ENCODE measurements at places on chromosomes 7 and 10.

- DNase-seq: peak; percentile 8
Measured at GRCh38 chr10:50604809-50605208, 18.9 kb downstream of the SGMS1 start.

DNA sequence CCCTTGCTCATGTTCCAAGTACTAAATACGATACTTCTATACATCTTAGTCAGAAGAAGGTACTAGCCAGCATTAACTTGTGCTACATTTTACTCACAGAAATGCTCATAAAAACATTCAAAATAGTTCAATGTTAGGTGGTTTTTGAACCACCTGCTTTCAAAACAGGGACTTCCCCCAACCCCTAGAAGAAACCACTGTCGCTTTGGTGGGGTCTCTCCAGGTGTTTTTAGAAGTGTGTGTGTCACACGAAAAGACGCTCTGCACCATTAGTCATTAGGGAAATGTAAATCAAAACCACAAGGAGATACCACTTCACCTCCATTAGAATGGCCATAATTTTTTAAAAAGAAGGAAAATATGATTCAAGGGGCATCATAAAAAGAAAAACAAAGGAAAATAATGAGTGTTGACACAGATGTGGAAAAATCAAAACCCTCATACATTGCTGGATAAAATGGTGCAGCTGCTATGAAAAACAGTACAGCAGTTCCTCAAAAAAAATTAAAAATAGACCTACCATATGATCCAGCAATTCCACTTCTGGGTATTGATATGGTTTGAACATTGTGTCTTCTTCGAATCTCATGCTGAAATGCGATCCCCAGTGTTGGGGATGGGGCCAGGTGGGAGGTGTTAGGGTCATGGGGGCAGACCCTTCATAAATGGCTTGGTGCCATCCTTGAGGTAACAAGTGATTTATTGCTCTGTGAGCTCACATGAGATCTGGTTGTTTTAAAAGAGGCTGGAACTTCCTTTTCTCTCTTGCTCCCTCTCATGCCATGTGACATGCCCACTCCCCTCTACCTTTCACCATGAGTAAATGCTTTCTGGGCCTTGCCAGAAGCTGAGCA is 74.2 kb downstream of the MALSU1 start:
- DNase-seq: no peak

GRCh38 chr7:36811807-36812206 is 87.5 kb upstream of the AOAH start:
- DNase-seq: no peak

- no peak for DNase-seq
Measured at GRCh38 chr10:80945264-80945880, 407.7 kb downstream of the SH2D4B start.

DNA sequence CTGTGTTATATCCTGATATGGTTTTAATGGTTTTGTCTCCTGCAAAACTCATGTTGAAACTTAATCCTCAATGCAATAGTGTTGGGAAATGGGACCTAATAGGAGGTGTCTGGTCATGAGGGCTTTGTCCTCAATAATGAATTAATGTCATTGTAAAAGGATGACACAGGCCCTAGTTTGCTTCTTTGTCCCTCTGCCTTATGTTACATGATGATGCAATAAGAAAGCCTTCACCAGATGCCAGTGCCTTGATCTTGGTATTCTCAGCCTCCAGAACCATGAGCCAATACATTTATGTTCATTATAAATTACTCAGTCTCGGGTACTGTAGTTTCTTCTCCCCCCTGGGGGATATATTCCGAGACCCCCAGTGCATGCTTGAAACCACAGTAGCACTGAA is 1247.4 kb upstream of the SORCS1 start:
- DNase-seq: no peak

GRCh38 chr10:124329362-124329761 is 89.4 kb downstream of the OAT start:
- no peak for DNase-seq

- DNase-seq: no peak
Measured at GRCh38 chr7:131747658-131748232, 191.3 kb upstream of the PODXL start.

- no peak for DNase-seq
Measured at GRCh38 chr10:8962249-8962648, 907.8 kb downstream of the GATA3 start.

GRCh38 chr7:120998996-120999565 is 10.6 kb downstream of the CPED1 start:
- DNase-seq: no peak

- DNase-seq: peak; percentile 35
Measured at GRCh38 chr7:28956608-28957063, 1.5 kb downstream of the TRIL start.

- no peak for DNase-seq
Measured at GRCh38 chr7:106442476-106442875, 157.7 kb upstream of the NAMPT start.

DNA sequence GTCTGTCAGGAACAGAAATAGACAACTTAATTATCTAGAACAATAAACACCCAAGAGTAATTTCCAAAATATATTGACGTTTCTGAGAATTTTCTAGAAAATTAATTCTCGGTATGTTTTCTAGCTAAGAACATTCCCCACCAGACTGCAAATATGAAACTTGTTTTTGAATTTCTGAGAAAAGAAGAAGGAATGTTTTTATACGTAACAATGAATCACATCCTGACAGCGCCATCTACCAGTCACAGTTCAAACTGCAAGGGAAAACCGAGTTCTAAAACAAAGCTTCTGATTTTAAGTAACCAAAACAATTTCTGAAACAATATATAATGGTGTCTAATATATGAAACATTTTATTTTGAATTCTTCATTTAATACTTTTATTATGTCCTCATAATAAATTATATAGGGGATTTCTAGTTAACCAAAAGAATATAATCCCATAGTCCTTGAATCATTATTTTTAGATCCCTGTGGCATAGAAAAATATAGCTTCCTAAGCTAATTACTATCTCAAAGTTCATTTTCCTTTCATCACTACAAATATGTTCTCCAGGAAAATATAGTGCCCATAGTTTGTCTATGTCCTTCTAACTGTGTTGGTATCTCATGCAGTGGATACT is 34.5 kb upstream of the MEOX2 start:
- DNase-seq: peak; percentile 46

All from NCI-H1694 treated with DMSO at 0.1 percent for 48 hours (cell line).